AG09319 (cell line): ENCODE measurements at places on chromosomes 7 and 10.

- DNase-seq, result no peak
Observed at GRCh38 chr7:82131215-82131614, 312.4 kb downstream of the CACNA2D1 start.

DNA sequence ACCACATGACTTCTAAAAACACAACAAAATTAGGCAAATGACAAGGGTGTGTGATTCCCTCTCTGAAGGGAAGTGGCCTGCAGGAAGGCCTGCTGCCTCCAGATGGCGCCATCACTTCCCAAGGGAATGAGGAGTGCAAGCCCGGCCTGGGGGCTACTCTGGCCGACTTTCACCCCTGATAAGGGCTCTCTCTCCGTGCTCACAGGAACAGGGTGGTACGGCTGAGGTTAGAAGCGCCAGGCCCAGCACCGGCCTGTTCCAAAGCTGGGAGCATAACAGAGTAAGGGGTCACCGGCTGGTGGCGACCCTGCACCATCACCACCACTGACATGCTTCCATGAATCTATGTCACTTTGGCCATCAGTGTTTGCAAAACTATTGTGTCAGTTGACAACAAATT lies 13.1 kb downstream of the RBP3 start:
- no peak for DNase-seq

DNA sequence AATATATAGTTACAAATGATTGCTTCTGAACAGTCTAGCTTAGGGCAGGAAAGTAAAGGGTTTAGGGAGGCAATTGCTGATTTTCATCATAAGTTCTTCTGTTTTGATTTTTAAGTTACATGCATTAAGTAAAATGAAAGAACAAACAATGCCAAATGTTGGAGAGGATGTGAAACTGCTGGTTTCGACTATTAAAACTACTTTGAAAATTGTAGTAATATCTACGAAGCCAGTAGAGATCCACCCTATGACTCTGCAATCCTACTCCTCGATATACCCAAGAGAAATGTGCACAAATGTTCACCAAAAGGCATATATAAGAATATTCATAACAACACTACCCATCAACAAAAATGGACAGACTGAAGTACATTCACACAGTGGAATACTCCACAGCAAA lies 24.3 kb downstream of the PDZD8 start:
- DNase-seq, result no peak

DNA sequence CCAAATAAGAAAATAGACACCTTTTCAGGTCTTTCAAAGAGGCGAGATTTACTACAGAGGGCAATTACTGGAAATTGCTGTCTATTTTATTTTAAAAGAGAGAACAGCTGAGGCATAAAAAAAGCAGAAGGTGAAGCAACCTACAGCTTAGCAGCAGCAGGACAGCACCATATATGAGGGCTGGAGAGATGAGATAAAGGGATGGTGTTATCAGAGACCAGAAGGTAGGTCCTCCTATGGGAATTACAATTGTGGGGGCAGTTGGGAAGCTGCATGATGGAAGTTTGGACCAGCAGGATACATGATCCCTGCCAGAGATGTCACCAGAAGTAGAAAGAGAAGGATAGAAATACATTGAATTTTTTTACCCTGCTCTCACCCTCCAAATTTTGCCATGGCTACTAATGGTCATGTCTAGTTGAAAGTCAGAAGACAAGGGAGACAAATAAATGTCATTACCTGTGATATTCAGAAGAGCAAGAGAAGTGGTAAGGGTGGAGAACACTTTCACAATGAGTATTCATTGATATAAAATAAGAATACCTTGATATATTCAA lies 77.2 kb upstream of the CALCR start:
- DNase-seq, result no peak

DNA sequence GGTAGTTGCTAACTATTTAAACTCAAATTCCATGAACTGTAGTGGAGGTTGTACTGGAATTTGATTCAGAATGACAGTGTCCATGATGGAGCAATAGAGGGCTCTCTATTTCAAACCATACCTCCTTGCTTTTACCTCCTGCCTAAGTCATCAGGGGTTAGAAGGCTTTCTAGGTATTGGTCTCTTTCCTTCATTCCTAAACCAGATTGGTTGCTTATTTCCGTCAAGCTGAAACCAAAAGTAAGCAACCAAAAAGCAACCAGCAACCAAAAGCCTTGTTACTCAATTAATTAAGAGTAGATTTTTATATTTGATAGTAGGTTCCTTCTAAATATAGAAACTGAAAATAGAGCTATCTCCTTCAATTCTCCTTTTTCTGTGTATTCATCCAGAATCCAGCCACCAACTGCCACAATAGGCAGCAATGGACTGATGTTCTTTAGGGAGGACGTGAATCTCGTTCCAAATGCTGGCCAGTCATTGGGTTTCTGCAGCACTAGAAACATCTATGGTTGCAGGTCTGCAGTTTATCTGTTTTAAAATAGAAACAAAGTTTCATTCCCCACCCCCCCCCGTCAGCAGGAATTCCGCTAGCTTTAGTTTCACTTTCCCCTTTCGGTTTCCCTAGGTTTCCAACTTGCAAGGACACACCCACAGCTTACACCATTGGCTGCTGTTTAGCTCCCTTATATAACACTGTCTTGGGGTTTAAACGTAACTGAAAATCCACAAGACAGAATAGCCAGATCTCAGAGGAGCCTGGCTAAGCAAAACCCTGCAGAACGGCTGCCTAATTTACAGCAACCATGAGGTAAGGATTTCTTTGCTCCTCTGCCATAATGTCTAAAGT lies at the start of gene IFIT1:
TSS of gene IFIT1 (plus strand) at position 717 of the 850 bp plus-strand sequence. CDS start at position 807, 90 bp downstream.
- DNase-seq, result peak; percentile 85
